ENCODE measurements at places on chromosomes 3 and 15.

- no peak for DNase-seq
Observed at GRCh38 chr3:65568497-65568896, 470.2 kb downstream of the MAGI1 start.

DNA sequence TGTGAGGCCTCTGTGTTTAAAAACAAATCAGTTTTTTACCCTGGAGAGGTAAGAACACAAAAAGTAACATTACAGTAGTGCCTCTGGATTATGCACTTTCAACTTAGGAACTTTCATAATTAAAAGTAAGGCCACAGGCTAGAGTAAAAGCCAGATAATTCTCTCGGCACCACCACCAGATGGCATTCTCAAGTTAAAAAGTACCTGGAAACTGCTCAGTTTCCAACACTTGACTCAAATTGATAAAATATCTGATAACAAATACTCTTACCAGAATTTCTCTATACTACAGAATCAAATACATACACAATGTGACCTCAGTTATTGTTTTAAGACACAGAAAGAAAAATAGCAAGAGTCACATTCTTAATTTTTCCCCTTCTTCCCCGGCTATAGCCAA lies 19.9 kb downstream of the SPICE1 start:
- no peak for DNase-seq

- DNase-seq = no peak
Observed at GRCh38 chr3:154776549-154777225, 303.4 kb upstream of the MME start.

GRCh38 chr3:13587442-13587841 lies 38.5 kb downstream of the FBLN2 start:
- DNase-seq = no peak

GRCh38 chr3:191262650-191263049 lies 63.6 kb downstream of the OSTN start:
- DNase-seq = no peak

DNA sequence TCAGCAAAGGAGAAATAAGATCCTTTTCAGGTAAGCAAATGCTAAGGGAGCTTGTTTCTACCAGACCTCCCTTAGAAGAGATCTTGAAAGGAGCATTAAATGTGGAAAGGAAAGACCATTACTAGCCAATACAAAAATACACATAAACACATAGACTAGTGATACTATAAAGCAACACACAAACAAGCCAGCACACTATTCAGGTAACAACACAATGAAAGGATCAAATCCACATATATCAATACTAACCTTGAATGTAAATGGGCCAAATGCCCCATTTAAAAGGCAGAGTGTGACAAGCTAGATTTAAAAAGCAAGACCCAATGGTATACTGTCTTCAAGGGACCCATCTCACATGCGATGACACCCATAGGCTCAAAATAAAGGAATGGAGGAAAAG lies 317.6 kb downstream of the TBL1XR1 start:
- DNase-seq = no peak

All from NCI-H187 (cell line).